ENCODE measurements at places on chromosomes 2 and 18.

- DNase-seq, result no peak
Measured at GRCh38 chr18:45026162-45026561, 345.5 kb downstream of the SETBP1 start.

GRCh38 chr2:70044290-70045040, 42.8 kb upstream of the PCBP1 start:
- no peak for DNase-seq

- DNase-seq, result no peak
Measured at GRCh38 chr18:36376361-36376760, 78.8 kb downstream of the FHOD3 start.

- DNase-seq, result no peak
Measured at GRCh38 chr18:3916082-3916481, 466.1 kb downstream of the TGIF1 start.

GRCh38 chr2:178512484-178512883, 32.2 kb downstream of the PLEKHA3 start:
- no peak for DNase-seq

GRCh38 chr2:150174971-150175421, 312.5 kb downstream of the RND3 start:
- DNase-seq, result no peak

GRCh38 chr2:201715459-201715858, 17.0 kb upstream of the MPP4 start:
- no peak for DNase-seq
